Fibroblast of skin of back (primary cell): ENCODE measurements at places on chromosomes 11 and 22.

- DNase-seq: no peak
These were observed 88.4 kb upstream of the CD44 start for GRCh38 chr11:35050541-35050995.

- DNase-seq: no peak
These were observed at the start of gene OOSP4B for GRCh38 chr11:60016881-60017280. TSS of gene OOSP4B (plus strand) at chr11:60017181.

GRCh38 chr11:61694946-61695706 lies 14.9 kb downstream of the DAGLA start:
- DNase-seq: no peak

DNA sequence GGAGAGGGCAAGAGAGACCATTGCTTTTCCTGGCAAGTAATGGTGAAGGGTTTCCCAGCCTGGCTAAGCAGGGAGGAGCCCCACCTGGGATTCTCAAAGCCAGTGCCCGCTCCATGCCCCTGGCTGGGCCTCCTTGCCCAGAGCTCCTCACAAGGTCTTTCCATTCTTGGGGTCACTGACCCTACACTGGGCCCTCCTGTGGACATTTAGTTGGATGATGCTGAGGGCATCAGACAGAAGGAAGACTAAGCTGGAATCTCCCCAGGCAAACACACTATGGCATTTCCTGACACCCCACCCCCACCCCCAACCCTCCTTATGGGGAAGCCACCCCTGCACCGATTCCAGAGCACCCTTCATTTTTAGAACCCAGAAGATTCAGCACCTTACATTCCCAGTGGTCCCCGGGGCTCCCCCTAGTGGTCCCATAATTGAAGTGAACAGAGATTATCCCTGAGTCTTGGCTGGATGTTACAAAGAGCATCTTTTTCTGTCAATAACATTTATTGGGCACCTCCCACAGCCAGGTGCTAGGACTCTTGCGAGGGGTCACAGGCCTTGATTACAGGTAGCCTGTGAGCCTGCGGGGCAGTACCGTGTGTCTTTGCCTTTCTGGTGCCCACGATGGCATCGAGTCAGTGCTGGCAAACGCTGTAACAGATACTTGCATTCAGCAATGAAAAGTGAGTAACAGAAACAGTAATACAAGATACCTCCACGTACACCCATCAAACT lies 548.5 kb downstream of the BUD13 start:
- DNase-seq: peak; percentile 32

- DNase-seq: no peak
These were observed 61.8 kb upstream of the CLNS1A start for GRCh38 chr11:77699425-77699824.

- DNase-seq: peak; percentile 16
These were observed 163.4 kb upstream of the NCAM1 start for GRCh38 chr11:112797648-112798293.

GRCh38 chr11:128496692-128497060 lies 90.7 kb downstream of the ETS1 start:
- no peak for DNase-seq

GRCh38 chr11:113529606-113530005 lies 54.4 kb upstream of the DRD2 start:
- no peak for DNase-seq

DNA sequence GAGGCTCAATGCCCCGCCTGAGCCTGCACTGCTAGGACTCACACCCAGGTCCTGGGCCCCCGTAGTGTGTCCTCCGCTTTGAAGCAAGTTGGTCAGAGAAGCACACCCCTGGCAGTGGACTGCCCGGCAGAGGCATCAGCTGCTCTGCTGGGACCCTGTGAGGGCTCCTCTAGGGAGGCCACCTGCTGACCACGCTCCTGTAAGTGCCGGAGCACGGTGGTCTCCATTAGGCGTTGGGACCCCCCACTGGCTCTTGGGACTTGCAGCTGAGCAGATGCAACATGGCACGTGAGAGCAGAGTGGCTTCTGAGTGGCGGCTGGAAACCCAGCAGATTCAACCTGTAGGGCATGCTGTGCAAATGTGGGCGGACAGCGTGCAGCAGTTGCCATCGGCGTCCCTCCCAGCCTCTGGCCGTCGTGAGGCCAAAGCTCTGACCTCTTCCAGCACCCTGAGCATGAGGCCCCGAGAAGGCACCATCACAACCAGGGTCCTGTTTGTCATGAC lies 16.9 kb downstream of the MRGPRG start:
- no peak for DNase-seq

DNA sequence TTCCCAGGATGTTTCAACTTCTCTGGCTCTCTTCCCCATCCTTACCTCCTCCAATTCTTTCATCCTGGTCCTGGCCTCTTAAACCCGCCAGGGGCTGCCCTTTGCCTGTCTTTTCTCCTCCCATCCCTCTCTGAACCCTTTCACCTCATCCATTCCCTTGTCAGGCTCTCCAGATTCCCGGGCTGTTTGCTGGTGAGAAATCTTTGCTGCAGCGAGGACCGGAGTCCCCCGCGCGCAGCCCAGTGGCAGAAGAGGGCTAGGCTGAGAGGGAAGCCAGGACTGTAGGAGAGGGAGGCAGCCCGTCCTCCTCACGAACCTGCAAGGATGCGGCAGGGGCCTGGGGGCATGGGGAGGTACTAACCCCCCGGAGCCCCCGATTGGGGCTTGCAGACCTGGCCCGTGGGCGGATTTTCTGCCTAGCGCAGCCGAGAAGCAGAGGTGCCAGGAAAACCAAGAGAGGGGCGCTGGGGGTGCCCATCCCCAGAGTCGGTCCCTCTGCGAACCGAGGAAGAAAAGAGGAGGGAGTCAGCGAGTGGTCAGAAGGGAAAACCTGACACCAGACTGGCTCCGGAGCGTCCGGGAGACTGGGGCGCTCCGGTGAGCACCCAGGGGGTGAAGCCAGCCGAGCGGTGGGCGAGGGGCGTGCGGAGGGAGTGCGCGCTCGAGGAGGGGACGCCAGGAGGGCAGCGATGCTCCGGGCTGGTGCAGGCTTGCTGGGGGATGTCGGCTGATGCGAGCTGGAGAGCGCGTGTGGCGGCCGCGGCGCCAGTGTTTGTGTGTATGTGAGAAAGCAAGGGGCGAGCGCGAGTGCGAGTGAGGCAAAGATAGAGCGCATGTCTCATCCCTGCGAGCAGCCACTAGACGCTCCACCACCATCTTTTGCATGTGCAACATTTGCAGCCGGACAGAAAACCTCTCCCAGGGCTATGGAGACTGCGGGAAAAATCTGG lies at the start of gene GRIA4:
GRIA4 (plus strand) TSS at position 242 of the 950 bp plus-strand sequence. CDS start 925 bp downstream, outside the sequence.
- peak; percentile 59 for DNase-seq

- DNase-seq: peak; percentile 94
These were observed 269.6 kb downstream of the MN1 start for GRCh38 chr22:27531782-27532530.

GRCh38 chr11:62799486-62799885 lies 5.8 kb downstream of the NXF1 start:
- DNase-seq: no peak

DNA sequence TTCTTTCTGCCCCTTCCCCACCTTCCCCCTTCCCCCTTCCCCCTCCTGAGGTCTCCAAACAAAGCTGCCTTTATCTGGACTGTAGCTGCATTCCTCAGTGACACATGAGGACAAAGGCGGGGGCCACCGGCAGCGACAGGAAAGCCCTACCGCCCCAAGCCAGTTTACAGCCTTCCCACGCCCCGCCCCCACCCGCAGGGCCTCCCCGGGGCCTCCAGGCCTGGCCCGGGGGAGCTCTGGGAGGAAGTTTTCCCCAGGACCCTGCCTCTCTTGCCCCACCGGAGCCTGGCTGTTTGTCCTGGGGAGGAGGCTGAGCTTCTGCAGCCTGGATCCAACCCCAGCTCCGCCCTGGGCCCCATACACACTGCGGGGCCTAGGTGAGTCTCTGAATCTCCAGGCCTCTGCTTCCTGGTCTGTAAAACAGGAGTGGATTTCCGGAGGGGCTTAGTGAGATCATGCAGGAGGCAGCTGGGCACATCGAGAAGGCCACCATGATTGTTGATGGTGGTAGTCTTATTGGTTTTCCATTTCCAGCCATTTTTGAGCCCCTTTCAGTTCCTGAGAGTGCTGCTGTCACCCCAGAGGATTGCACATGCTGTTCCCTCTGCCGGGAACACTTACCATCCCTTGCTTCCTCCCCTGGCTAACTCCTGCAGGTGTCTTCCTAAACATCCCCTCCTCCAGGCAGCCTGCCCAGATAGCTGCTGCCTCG lies 130.7 kb downstream of the MN1 start:
- DNase-seq: peak; percentile 68

DNA sequence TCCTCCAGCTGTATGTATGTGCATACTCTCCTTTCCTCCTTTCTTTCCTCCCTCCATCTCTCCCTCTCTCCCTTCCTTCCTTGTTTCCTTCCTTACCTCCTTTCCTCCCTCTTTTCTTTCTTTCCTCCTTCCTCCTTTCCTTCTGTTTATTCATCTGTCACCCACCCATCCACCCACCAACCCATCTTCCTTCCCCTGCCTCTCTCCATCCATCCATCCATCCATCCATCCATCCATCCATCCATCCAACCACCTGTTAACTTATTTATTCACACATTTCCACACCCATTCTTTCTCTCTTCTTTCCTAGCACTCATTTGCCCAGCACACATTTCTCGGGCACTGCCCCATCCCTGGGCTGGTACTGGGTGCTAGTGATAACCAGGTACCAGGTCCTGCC lies 443.9 kb downstream of the MIAT start:
- no peak for DNase-seq

GRCh38 chr11:108818971-108819370 lies 154.1 kb downstream of the DDX10 start:
- no peak for DNase-seq

- DNase-seq: no peak
These were observed 2.1 kb upstream of the CRACR2B start for GRCh38 chr11:825366-826226.

DNA sequence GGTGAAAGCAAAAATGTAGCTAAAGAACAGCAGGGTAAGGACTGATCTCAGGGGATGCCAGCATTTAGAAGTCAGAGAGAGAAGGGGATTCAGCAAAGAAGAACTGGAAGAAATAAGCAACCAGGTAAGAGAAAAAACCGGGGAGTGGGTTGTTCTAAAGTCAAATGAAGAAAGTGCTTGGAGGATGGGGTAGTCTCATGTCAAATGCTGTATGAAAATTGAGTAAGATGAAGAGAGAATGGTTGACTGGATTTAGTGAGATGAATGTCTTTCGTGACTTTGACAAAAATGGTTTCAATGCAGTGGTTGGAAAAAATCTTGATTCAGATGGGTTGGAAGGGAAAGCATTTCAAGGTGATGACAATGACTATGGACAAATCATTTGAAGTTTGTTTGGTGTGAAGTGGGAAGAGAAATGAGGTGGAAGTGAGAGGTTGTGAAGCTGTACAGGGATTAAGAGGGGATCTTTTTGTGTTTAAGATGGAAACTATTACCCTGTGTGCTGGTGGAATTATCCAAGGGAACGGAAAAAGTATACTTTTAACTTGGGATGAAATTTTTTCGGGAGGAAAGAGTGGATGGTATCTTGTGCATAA lies 484.0 kb downstream of the ETS1 start:
- no peak for DNase-seq

GRCh38 chr11:124759266-124760204 lies 2.6 kb downstream of the ESAM start:
- no peak for DNase-seq

DNA sequence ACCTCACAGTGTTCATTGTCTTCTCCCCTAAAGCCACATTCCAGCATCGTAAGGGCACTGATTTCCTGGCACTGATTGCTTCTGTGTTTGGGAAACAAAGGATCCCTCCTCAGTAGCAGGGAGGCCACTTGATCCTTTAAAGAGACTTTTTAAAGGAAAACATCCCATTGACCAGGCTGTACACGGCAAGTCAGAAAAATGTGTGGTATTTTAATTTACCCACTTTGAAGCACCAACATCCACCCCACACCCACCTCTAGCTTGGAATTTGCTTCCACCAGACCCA lies 364.9 kb downstream of the SHANK2 start:
- no peak for DNase-seq

- DNase-seq: no peak
These were observed 38.4 kb upstream of the RTL6 start for GRCh38 chr22:44536411-44536810.

DNA sequence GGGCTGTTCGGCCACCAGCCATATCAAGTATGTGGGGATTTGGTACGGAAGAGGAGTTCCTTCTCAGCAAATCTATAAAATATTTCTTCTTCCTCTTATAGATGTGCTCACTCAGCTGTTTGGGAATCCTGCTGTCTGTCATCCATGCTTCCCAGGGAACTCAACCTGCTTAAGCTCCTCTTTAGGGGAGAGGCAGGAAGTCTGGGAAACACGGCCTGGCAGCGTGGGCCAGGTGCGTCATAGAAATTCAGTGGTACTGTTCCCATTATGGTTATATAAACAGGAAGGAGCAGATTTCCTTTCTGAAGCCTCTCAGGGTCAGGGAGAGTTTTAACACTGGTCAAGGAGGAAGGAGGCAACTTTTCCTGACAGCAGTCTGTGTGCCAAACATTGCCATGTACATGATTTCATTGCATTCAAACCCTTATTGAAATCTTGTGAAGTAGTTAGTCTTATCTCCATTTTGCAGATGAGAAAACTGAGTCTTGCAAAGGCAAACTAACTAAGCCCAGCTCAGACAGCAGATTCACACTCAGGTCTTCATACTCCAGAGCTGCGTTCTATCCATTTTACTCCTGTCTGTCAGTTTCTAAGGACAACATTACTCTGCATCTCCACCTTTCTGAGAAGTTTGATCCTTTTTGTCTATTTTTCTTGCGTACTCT lies 35.4 kb upstream of the AMOTL1 start:
- DNase-seq: peak; percentile 29

DNA sequence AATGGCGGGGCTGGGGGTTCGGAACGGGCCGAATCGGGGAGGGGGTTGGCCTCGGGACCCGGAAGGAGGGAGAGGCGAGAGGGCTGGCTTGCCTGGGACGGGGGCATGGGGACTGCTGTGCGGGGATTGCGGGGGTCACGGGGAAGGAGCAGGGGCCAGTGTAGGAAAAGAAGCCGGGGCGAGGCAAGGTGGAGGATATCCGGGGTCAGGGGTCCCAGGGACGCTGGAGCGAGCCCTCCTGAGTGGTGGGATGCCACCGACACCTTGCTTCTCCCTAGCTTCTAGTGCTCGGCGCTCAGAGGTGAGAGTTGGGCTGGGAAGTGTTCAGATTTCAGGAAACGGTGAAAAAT lies 426 bp upstream of the GDPD5 start:
- DNase-seq: no peak

DNA sequence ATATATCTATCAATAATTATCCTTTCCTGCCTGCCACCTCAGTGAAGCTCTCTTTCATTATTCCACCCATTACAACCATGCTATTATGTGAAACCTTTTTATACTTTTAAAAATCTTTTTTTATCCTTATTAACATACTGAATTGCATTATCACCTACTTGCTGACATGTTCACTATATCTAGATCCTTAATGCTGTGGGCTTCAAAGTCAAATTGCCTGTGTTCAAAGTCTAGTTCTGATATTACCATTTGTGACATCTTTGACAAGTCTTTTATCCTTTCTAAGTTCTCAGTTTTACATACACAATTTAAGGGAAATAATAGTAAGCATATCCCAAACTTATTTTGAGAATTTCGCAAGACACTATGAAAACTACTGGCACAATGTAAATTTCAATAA lies 2239.4 kb downstream of the LRRC4C start:
- no peak for DNase-seq

GRCh38 chr11:113989381-113989780 lies 14.5 kb downstream of the HTR3A start:
- no peak for DNase-seq

GRCh38 chr22:26680485-26680884 lies 23.1 kb downstream of the MIAT start:
- DNase-seq: no peak

- no peak for DNase-seq
These were observed 21.9 kb upstream of the PANX1 start for GRCh38 chr11:94106716-94107115.

- no peak for DNase-seq
These were observed 37.6 kb upstream of the KLHL35 start for GRCh38 chr11:75470476-75471080.

- DNase-seq: no peak
These were observed 43.8 kb downstream of the MAP6 start for GRCh38 chr11:75625021-75625420.
